ENCODE measurements at places on chromosomes 5 and 9. TPM values are rescaled to one million over a fixed set of nuclear protein-coding genes. Genes with fewer than 3 reads are reported as not detected.

Gene SREK1IP1
- 19.9 TPM for total RNA-seq

Gene PCDHGC5
- 0.17 TPM for total RNA-seq

Gene SOX30
- not detected for total RNA-seq

DNA sequence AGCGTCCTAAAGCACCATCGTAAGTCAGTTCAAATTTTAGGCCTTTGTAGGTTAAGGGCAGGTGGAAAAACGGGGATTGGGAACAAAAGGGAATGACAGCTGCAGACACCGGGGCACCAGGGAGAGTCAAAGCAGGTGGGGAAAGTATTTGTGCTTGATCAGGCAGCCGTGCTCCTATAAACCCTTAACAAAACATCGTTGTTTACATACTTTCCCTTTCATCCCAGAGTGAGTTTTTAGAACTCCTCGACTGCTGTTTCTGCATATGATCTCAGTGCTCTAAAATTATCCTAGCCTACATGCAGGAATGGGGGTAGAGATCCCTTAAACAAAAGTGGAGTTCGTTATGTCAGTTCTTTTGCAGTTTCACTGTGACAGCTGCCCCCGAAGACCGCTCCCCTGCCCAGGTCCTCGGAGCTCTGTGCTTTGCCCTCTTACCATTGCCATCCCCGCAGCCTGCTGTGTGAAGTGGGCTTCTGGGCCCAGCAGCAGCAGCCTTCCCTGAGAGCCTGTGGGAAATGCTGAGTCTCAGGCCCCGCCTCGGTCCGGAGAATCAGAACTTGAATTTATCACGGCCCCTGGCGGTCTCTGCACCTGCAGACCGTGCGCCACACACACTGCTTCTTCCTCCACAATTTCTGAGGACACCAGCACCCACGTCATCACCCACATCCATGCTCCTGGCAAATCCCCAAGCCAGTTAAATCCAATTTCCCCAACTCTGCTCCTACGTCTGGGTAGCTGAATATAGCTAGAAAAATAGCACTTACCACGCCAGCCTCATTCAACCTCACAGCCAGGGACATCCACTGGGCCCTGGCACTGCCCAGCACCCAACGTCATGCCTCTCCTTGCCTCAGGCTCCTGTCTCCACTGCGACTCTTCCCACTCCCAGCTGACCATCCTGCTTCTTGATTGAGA, 86.8 kb downstream of the NSUN2 start:
- no peaks in the 10 kb centered on the region for H3K36me3 ChIP-seq
- no peak overlapping the region for H3K27ac ChIP-seq
- H3K4me1 ChIP-seq: no peaks in the 10 kb centered on the region
- H3K27me3 ChIP-seq: peaks cover 12% of the 10 kb centered on the region
- DNase-seq: no peak

GRCh38 chr9:13993632-13994185, 320.2 kb downstream of the NFIB start:
- H3K27me3 ChIP-seq: no peaks in the 10 kb centered on the region
- no peak overlapping the region for H3K27ac ChIP-seq
- H3K36me3 ChIP-seq: no peaks in the 10 kb centered on the region
- no peaks in the 10 kb centered on the region for H3K4me1 ChIP-seq

DNA sequence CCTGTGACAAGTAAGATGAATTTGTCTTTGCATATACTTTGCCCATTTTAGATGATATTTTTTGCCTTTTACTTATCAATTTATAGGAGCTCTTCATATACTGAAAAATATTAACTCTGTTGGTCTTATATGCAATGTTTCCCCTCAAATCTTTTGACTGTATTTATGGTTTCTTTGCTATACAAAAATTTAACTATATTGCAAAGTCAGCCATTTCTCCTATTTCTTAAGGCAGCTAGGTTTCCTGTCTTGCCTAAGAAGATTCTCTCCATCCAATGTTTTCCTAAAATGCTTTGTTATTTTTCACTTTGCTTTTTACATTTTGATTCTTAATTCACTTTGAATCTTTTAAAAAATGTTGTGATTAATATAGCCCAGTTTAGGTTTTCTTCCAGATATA, 273.1 kb downstream of the NSG2 start:
- no peak for DNase-seq
- no peaks in the 10 kb centered on the region for H3K4me1 ChIP-seq
- H3K27me3 ChIP-seq: peaks cover 51% of the 10 kb centered on the region
- H3K27ac ChIP-seq: no peak overlapping the region

GRCh38 chr9:16519001-16519400, 351.5 kb downstream of the BNC2 start:
- no peak overlapping the region for H3K27ac ChIP-seq
- no peaks in the 10 kb centered on the region for H3K36me3 ChIP-seq
- DNase-seq: no peak
- H3K4me3 ChIP-seq: no peak overlapping the region
- no peaks in the 10 kb centered on the region for H3K4me1 ChIP-seq
